ENCODE measurements at places on chromosomes 16 and 17.

DNA sequence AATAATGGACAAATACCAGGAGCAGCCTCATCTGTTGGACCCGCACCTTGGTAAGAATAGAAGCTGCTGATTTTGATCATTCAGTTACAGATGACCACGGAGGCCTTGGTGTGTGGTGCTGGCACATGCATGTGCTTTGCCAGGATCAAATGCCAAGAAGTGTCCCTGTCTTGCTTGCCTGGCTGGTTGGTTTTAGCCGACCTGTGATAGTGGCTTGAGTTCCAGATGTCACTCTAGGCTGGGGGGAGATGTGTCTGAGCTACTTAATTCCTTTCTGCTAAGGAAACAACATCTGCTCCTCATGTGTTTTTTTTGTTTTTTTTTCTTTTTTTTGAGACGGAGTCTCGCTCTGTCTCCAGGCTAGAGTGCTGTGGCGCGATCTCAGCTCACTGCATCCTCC is 4.3 kb downstream of the TBCD start:
- DNase-seq, result no peak

- peak; percentile 85 for DNase-seq
Measured at GRCh38 chr17:75504347-75505151, 10.8 kb downstream of the CASKIN2 start.

DNA sequence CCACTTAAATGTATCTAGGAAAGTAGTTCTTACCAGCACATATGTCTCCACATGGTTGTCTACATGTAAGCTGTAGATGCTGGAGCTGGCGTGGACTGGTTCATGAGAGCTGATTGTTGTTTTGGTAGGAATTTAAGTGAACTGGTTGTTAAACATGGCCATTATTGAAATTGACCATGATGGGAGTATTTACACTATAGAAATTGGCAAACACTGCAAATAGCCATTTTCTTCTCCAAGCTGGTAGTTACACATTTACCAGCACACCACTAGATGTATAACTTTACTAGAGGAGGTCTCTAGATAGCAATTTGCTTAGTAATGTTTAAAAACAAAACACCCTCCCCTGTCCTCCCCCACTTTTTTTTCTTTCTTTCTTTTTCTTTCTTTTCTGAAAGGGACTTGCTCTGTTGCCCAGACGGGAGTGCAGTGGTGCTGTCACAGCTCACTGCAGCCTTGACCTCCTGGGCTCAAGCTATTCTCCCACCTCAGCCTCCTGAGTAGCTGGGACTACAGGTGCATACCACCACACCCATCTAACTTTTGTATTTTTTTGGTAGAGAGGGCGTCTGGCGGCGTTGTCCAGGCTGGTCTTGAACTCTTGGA is 24.2 kb downstream of the IGSF6 start:
- DNase-seq, result no peak

DNA sequence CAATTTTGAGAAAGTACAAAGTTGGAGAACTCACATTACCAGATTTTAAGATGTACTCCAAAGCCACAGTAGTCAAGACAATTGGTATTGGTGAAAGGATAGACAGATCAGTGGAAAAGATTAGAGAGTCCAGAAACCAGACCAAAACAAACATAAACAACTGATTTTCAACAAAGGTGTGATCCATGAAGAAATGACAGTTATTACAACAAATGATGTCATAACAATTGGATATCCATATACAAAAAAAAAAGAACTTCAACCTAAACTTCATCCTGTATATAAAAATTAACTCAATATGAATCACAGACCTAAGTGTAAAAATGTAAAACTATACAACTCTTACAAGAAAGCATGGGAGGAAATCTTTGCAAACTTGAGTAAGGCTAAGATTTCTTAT is 8.4 kb downstream of the CEP112 start:
- no peak for DNase-seq

- DNase-seq, result no peak
Measured at GRCh38 chr17:81962499-81963441, 1.8 kb upstream of the NOTUM start.

DNA sequence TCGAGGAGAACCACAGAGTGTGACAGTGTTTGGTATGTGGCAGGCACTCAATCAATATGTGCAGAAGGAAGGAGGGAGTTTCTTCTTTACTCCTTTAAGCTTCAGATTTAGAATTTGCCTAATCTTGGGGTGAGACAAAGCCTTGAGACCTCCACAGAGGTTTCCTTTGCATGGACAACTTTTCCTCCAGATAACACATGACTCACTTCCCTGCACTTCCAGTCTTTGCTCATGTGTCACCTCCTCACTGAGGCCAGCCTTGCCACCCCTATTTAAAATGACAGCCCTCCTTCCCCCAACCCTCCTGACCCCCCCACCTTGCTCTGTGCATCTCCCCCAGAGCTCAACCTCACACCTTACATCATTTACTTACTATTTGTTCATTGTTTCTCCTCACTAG is 17.4 kb upstream of the NOS2 start:
- DNase-seq, result no peak

- DNase-seq, result no peak
Measured at GRCh38 chr16:69566981-69567680, 1.4 kb downstream of the NFAT5 start.

DNA sequence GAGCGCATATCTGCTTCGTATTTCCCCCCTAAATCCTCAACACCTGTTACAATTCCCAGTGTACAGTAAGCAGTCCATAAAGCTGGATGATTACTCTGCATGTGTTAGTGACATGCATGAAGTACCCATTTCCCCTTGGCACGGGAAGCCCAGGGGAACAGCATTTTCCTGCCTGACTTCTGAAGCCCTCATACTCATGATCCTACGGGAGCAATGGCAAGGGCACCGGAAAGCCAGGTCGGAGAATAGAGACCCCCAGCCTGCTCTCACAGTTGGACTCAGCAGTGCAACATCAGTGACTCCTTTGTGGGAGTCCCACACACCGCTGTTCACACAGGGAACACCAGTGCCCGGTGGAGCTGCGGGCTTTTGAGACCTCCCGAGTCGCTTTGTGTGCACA is 336.9 kb downstream of the CDH13 start:
- no peak for DNase-seq

GRCh38 chr17:27240086-27240801 is 53.7 kb upstream of the WSB1 start:
- DNase-seq, result no peak

GRCh38 chr16:1530883-1531637 is 2.4 kb upstream of the TMEM204 start:
- no peak for DNase-seq

GRCh38 chr17:66302761-66303626 is 581 bp downstream of the PRKCA start:
- peak; percentile 5 for DNase-seq

- no peak for DNase-seq
Measured at GRCh38 chr16:69564845-69565670, 708 bp upstream of the NFAT5 start.

DNA sequence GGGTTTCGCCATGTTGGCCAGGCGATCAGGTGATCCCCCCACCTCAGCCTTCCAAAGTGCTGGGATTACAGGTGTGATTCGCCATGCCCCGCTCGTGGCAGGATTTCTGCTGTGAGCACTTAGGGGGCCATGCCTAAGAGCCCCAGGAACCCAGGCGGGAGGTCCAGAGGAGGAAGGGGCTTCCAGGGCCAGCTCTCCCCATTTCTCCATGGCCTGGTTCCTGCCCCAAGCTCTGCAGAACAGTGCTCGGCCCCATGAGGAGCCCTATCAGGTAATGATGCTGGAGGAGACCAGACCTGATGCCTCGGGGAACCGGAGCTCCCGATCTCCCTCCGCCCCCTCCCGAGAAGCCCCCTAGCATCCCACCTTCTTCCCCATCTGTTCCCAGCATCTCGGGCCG is 53.6 kb downstream of the RMI2 start:
- peak; percentile 1 for DNase-seq

DNA sequence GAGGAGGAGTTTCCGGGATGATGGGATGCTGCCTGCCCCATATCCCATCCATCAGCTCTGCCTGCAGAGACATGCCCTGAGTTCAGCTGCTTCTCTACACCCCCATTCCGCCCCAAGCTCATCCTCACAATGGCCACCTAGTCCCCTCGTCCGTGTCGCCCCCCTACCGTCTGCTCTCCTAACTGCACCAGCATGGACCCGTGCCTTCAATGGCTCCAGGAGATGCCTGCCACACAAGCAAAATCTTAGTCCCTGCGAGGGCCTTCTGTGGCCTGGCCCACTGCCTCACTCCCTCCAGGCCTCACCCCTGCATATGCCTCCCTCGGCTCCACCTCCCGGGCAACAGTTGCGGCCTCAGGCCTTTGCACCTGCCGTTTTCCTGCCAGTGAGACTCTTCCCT is 1.8 kb upstream of the TELO2 start:
- DNase-seq, result no peak

- DNase-seq, result no peak
Measured at GRCh38 chr17:65489413-65490155, 71.9 kb downstream of the AXIN2 start.

- DNase-seq, result peak; percentile 20
Measured at GRCh38 chr17:6936370-6937028, 59.4 kb upstream of the ALOX12 start.

- DNase-seq, result no peak
Measured at GRCh38 chr16:57303910-57304168, 19.4 kb upstream of the PLLP start.

DNA sequence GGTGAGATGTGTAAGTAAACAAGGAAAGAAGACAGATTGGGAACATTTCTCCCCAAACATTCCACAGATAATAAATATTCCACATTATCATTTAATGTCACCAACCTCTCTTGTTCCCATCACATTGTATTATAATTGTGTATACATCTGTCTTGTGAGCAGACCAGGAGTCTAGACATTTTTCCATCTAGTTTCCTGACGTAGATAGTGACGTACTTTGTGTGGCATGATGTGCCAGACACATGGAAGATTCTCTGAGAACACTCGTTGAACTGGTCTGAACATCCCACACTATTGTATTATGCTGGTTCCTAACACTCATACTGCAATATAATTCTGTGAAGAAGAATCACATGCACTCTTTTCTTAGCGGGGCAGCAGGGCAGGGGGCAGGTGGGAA is 34.0 kb downstream of the WSB1 start:
- no peak for DNase-seq

- no peak for DNase-seq
Measured at GRCh38 chr17:17994271-17995069, 21.8 kb downstream of the DRC3 start.

Measured in GM12892 (cell line).